ENCODE measurements at places on chromosomes 2 and 18.

- DNase-seq, result peak; percentile 31
Measured at GRCh38 chr2:121648206-121649148, 785 bp downstream of the CLASP1 start.

DNA sequence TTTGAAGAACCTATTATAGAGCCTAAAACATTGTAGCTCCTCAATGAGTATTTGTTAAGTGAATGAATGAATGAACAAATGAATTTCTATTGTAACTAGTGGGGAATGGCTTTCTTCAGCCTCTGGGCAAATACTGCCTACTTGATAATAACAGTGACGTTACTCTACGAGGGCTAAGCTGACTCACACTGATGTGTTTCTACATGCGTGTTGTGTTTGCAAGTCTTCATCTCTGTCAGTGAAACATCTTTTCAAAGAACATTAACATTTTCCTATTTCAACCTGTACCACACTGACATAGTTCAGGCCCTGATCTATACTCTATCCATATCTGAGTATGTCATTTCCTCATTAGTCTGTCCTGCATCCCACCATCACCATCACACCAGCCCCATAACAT is 319.9 kb upstream of the ACVR2A start:
- no peak for DNase-seq

DNA sequence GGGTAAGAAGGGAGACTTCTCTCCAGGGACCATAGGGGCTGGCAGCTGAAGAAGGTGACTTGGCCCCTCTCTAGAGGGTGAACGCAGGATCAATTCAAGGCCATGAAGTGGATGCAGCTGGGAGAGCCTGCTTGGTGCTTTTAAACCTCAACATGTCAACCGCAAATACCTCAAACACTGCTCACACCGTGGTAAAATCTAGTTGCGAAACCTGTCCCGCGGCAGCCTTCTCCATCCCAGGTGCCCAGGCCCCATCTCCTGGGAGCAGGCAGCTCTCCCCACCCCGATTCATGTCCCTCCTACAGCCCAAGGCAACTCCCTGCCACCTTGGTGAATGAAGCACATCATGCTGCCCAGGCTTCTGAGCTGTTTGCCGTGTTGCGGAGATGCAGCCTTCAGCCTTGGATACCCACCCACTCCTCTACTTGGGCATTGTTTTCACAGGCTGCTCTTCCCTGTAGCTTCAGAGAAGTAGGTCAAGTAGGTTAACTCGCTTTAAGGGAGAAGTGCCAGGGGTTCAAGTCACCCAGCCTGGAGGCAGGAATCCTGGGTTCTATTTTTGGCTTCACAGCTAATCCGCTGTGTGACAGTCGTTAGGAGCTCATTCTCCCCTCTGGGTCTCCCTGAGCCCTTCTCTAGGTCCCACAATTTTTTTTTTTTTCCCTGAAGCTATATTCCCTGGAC is 6.2 kb upstream of the EFR3B start:
- no peak for DNase-seq

GRCh38 chr2:168550670-168551069 is 94.6 kb downstream of the CERS6 start:
- no peak for DNase-seq

DNA sequence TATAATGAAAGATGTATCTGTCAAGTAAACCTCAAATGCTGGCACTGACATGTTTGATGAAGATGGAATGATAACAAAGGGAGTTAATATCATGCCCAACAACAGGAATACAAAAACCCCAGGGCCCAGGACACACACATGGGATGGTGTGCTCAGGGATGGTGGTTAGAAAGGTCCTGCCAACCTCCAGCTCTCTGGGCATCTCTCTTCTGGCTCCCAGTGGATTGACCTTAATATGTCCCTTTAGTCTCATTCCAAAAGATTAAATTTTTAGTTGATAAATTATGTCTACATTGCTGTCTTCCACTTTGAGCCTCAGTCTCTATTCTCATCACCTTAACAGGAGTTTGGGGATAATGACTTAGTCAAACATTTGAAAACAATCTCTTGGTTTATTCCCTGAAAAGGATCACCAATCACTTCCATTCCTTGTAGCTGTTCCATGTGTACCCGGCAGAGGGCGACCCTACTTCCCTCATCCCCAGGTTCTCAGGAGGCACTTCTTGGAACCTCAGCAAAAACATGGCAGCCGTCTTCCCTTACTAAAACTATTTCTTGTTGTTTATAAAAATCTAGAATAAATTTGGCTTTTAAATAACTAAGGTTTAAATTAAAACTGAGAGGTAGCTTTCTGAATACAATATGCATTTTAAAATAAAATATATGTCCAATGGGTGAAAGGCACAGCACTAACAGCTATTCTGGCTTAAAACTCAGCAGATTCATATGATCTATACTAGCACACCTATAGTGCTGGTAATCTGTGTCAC is 29.6 kb downstream of the MCEE start:
- peak; percentile 49 for DNase-seq

DNA sequence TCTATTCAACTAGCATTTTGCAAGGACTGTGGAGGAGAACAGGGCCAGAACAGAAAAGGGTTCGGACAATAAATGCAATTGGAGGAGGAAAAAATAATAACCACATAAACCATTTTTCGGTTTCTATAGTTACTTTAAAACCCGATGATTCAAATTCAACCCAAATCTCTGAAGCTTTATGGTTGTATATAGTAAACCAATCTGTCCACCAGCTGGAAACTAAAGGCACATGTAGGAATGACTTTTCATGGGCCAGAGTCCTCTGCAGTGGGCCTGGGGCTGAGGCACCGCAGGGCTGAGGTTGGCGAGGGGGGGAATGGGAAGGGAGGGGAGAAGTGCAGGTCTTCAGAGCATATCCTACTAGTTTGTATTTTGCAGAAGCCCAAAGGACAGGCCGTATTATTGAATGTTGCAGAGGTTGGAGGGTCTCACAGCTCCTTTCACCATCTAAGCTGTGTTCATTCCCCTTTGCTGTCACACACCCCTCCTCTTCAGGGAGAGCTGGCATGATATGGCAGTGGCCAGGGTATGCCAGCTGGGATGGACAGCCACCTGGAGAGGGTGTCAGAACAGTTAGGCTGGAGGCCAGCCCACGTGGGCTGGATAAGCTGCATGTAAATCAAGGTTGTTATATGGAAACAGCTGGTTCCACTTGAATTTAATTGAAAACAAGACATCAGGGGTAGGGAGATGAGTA is 267.1 kb downstream of the PRKCE start:
- DNase-seq, result no peak

- no peak for DNase-seq
Measured at GRCh38 chr18:30676053-30676480, 366.5 kb downstream of the DSC3 start.

GRCh38 chr2:239152916-239153305 is 247.9 kb downstream of the HDAC4 start:
- DNase-seq, result no peak
